SW 1271 (cell line): ENCODE measurements at places on chromosomes 5 and 9.

DNA sequence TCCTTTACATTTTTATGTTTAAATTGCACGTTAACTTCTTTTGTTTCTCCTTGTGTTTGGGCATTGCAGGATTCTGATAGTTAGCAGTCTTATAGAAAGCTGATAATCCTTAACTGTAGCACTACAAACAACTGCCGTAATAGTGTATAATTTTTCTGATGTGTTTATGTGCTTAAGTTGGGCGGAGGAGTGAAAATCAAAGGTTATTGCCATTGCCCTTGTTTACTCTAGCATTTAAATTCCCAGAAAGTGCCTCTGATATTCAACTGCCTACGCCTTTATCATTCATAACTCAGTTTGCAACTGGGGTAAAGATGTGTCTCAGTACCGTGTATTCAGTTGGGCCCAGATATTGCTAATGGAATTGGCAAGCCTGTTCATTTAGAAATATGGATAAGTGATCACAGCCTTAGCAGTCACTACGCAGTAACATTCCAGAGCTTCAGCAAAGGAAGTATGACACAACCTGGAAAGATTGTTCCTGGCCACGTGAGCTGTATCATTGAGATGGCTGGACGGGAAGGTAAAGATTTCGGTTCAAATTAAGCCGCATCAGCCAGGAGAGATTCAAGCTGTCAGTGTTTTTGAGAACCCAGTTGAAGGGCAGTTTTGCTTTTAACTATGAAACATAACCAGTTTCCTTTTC, 28.1 kb upstream of the LRRTM2 start:
- DNase-seq: peak; percentile 59

DNA sequence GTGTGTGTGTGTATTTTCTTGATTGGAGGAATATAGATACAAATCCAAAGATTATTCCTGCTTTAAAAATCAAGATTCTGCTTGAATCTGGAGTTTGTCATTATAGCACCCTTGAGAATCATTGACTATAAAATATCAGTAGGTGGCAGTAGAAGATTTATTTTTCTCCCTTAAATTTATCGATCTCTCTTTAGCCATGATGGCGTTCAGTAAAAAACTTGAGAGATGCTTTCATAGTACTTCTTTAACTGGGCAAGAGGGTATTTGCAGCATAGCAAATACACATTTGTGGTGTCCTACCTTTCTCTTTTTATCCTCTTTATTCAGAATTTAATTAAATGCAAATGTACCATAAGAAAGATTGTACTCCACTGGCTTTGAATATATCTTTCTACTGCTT, 307.7 kb downstream of the ADGRV1 start:
- DNase-seq: no peak

- DNase-seq: no peak
Measured at GRCh38 chr5:168048486-168048885, 243.0 kb upstream of the WWC1 start.

DNA sequence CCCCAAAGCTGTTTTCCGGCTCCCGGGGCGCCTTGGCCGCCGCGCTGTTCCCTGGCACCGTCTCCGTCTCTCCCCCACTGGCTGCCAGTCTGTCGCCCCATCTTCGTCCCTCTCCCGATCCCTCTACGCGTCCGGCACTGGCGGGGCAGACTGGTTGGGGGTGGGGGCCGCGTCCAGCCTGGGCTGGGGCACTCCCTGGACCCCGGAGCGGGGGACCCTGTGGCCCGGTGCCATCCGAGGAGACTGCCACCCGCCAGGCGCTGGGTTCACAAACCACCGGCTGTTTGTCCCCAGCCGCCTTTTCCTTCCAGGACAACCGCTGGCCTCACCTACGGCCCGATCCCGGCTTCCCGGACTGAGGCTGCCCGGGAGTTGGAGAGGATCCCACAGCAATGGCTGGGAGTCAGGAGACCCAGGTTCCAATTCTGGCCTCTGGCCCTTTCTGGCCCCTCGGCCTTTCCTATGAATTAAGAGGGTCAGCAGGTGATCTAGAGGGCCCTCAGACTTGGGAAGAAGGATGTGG, 1.0 kb upstream of the FIBCD1 start:
- no peak for DNase-seq

DNA sequence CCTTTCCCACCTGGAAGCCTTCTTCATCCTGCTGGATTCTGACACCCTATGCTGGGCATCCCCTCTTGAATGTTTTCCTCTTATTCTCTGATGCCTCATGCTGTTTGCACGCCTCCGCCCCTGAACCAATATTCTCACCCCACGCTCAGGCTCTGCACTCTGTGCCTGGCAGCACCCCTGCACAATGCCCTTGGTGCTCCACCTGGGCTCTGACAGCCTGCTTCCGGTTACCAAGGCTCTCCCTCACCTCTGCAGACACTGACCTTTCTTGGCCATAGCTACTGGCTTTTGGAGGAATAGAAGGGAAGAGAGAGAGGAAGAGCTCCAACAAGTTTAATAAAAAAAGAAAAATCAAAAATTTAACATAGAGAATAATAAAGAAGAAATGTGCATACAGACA, 108.7 kb upstream of the SHB start:
- no peak for DNase-seq

DNA sequence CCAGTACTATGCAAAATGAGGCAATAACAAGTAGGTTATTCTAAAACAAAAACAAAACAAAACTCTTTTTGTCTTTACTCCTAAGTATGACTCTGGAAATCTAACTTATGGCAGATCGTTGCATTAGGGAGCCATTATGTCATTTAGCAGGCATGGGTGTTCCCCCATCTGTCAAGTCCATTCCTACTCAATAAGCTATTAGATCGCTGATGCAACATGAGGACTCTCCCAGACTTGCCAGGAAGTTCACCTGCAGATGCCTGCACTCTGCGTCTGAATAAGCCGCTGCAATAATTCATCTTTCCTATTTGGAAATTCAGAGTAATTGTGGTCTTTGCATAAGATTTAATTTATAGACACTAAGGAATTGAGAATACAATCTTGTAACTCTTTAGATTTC, 585.0 kb downstream of the KIF4B start:
- DNase-seq: no peak

GRCh38 chr5:27080147-27080546, 41.8 kb upstream of the CDH9 start:
- no peak for DNase-seq

GRCh38 chr5:146586752-146587151, 70.8 kb upstream of the GPR151 start:
- no peak for DNase-seq

GRCh38 chr9:134051319-134051718, 16.5 kb downstream of the BRD3 start:
- no peak for DNase-seq

GRCh38 chr9:27367921-27368315, 71.0 kb upstream of the EQTN start:
- DNase-seq: no peak

DNA sequence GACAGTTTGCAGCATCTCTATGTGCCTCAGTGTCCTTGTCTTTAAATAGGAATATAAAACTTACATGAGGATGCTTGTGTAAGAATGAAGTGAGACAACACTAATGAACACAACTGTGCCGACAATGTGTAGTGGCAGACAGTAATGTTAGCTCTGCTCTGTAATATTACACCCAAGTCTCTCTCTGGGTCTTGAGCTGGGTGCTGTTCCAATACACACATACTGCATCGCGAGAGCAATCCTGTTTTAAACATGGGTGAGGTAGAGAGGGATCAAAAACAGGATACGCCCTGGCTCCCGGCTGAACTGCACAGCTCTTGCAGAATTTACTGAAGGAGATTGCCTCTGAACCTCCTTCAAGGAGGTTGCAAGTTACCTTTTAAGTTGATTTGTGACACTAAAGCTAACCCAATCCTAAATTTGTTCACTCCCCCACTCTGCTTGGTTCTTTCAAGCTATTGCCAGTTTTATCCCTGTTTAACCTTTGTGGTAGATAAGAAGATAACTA, 155.2 kb upstream of the ISL1 start:
- DNase-seq: no peak

DNA sequence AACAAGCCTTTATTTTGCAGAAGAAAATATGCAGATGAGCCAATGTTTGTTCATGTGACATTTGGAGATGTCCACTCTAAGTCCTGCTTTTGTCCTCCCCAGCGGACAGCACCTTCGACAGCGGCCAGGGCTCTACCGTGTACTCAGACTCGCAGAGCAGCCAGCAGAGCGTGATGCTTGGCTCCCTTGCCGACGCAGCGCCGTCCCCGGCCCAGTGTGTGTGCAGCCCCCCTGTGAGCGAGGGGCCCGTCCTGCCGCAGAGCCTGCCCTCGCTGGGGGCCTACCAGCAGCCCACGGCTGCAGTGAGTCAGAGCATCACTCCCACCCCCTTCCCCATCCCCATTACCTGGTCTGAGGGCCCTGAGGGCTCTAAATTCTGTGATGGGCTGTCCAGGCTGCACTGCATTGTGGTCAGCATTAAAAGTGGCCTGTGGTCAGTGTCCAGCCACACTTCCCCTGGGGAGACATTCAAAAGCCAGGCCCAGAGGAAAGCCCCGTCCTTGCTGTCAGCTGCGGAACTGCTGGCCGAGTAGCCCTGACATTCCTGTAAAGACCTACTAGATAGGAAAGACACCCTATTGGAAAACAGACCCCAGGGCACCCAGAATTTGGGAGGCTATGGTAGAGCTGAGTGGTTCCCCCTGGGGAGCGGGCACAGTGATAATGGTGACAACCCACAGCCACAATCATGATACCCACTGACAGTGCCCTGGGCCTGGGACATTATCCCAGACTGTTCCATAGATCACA, 69.0 kb downstream of the WNK2 start:
- no peak for DNase-seq

- DNase-seq: no peak
Measured at GRCh38 chr9:5305741-5306140, 1.2 kb upstream of the RLN2 start.

GRCh38 chr5:141515946-141516671, 27.2 kb downstream of the PCDHGC5 start:
- no peak for DNase-seq

GRCh38 chr5:115072266-115073064, 97.2 kb downstream of the TRIM36 start:
- DNase-seq: no peak

- no peak for DNase-seq
Measured at GRCh38 chr9:134698111-134698510, 56.5 kb downstream of the COL5A1 start.

GRCh38 chr9:110214090-110214489, 6.1 kb upstream of the C9orf152 start:
- no peak for DNase-seq

GRCh38 chr9:3672399-3672798, 146.6 kb upstream of the RFX3 start:
- DNase-seq: no peak

DNA sequence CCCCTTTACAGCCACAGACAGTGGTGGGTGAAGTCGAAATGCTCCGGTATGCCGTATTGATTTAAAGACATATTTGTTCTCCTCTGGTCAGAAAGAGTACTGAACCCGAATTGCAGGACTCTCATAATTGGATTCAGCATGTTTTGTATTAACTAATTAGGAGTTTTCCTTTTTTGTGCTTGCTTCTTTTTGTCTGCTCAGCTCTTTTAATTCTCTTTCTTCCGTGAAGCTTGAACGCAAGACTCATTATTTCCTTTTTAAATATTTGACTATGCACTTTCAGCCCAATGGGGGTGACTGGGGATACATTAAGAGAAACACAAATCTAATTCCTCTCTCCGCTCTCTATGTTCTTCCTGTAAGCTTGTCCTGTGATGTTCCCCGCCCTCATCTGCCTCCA, 246.6 kb upstream of the IRX2 start:
- DNase-seq: no peak

- DNase-seq: no peak
Measured at GRCh38 chr5:159906463-159906862, 9.8 kb upstream of the ADRA1B start.

- peak; percentile 35 for DNase-seq
Measured at GRCh38 chr5:146565764-146566367, 49.9 kb upstream of the GPR151 start.

GRCh38 chr5:154947778-154948177, 6.9 kb downstream of the MRPL22 start:
- no peak for DNase-seq

DNA sequence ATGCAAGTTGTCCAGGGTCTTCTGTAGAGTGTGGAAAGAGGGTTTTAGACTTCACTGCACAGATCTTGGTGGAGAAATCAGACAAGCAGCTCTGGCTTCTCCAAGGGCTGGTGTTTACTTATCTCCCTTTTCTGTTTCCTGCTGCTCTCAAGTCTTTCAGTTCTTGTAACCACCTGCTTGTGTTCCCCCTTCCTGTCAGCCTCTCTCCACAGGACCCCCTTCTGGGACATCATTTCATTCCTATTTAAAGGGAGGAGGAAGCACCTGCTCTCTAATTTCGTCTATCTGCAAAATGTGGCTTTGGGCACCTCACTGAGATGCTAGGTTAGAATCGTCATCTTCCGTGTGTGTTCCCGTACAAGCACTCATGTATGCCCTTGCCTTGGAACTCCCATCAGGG, 636.2 kb downstream of the MTRR start:
- DNase-seq: no peak

- DNase-seq: no peak
Measured at GRCh38 chr9:70091572-70091971, 47.9 kb downstream of the MAMDC2 start.

DNA sequence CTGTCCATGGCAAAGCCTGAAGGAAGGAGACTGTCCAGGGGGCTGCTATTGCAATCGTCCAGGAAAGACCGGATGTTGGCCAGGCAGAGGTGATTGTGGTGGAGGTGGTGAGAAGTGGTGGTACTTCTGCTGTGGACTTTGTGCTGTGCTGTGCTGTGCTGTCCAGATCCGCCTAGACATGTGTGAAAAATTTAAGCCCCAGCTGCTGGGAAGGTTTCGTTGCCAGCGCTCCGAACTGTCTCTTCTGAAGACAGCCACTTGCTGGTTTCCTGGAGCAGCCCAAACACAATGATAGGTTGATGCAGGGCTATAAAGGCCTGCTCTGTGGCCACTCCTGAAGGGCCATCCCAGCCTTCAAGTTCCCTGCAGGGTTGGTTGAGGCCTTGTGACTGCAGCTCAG, 223.0 kb upstream of the MPDZ start:
- DNase-seq: no peak

DNA sequence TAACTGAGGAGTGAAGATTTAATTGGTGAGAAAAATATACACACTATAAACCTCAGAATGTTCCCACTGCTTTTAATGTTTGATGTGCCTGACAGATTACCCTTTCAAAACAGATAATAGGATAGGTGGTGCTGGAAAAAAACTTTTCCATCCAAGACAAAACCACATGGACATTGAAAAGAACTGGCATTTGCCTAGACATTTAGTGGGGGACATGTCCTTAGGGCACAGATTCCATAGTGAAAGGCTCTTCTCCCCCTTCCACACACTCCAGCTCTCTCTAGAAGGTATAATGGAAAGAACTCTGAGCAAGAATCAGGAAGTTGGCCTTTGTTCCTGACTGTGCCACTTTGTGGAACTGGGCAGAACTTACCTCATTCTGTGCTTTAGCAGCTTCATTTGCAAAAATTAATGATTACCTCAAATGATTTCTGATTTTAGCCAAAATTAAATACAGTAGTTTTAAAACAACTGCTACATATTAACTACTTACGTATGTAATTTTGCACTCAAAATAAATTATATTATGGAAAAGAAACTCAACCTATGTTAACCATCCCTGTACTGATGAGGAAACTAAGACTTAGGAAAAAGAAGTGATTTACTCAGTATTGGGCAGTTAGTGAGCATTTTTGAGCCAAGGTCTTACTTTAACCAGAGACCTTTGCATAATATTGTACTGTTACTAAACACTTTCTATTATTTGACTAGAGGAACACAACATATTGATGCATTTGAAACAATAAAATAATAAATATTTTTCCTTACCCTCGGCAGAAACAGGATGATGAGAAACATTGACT, 43.3 kb downstream of the TMC1 start:
- no peak for DNase-seq

GRCh38 chr5:180438785-180439780, 55.1 kb upstream of the CNOT6 start:
- no peak for DNase-seq
